ENCODE measurements at places on chromosomes 7 and 10. TPM values are rescaled to one million over a fixed set of nuclear protein-coding genes. Genes with fewer than 3 reads are reported as not detected.

DNA sequence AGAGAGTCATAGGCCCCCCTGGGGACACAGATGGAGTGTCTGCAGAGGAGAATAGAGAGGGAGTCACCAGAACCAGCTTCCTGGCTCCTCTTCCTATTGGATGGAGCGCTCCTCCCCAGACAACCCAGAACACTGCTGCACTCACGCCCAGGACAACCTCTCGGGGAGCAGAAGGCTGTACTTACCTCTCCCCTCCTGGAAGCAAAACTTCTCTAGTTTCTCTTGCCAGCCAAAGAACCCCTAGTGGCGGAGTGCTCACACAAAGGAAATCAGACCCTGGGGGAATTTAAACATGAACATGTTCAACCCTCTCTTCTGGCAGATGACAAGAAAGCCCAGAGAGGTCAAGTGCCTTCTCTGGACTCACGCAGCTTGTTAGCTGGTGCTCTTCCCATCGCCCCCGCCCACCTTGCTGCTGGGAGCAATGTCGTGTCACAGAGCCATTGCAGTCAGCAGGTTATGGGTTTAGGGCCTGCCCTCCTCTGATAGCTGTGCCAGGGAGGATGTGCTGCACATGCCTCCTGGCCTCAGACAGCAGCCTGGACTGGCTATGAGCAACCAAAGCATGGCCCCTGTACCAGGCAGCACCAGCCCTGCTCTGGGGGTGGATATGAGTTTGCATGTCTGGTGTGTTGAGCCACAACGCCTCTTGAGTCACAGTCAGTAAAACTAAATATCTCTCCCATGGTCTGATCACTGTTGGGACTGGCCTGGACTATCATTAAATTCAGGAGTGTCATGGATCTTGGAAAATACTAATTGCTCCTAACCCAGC is 84.4 kb downstream of the SLIT1 start:
- DNase-seq, result no peak

DNA sequence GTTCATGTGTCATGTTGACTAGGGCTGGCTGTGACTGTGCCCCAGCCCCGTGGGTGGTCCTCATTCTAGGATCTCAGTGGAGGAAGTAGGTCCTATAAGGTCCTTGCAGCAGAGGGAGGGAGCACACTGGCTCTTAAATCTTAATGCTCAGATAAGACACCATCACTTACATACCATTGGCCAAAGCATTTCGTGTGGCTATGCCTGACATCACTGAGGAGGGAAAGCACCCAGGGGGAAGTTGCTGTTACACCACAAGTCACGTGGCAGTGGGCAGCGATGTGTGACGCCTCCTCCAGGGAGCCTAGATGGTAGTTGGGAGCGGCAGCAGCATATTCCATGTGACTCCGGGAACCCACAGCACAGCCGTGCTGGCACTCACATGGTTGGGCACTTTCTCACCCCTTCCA is 224.7 kb upstream of the SH2B2 start:
- DNase-seq, result peak; percentile 32

DNA sequence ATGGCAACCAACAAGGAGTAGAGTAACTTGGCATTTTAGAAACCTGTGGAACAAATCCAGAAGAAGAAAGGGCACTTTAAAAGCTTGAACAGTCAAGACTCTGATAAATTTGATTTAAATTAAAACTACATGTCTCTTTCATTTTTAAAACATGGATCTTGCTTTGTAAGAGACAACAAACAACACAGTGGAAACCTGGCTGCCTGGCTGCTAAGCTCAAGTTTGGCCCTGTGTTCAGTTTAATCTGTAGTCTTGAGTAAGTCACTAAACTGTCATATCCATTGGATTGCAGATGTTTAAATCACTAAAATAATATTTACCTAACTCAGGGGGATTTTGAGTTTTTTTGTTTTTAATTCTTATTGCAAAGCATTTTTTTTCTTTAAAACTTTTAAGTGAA is 374.9 kb upstream of the SEMA3D start:
- DNase-seq, result no peak

GRCh38 chr7:69062020-69062765 is 536.1 kb upstream of the AUTS2 start:
- DNase-seq, result no peak

MTPN gene
- total RNA-seq, result 108 TPM

CUBN gene
- 0.38 TPM for total RNA-seq

PAX4 gene
- total RNA-seq, result not detected

FAM20C gene
- total RNA-seq, result 1.1 TPM

ZNF511 gene
- 58.0 TPM for total RNA-seq

Measured in activated CD8-positive, alpha-beta T cell treated with anti-CD3 and anti-CD28 coated beads for 36 hours (primary cell).